NCI-H460 (cell line): ENCODE measurements at places on chromosomes 3 and 15. TPM values are rescaled to one million over a fixed set of nuclear protein-coding genes. Genes with fewer than 3 reads are reported as not detected.

- DNase-seq, result no peak
Measured at GRCh38 chr3:151391720-151392119, 7.2 kb upstream of the P2RY12 start.

- DNase-seq, result no peak
Measured at GRCh38 chr15:69679623-69680228, 227.1 kb downstream of the RPLP1 start.

GRCh38 chr3:128426128-128426921 is 40.4 kb downstream of the DNAJB8 start:
- peak; percentile 17 for DNase-seq

CD80 gene
- total RNA-seq, result not detected in 2 replicates

GRCh38 chr3:63304421-63304820 is 26.3 kb downstream of the SYNPR start:
- no peak for DNase-seq

SLC12A8 gene
- total RNA-seq, result 8.9 and 9.3 TPM in 2 replicates

- DNase-seq, result no peak
Measured at GRCh38 chr3:146072824-146073223, 88.2 kb downstream of the PLOD2 start.

GRCh38 chr3:40504636-40505430 is 1.0 kb upstream of the ZNF620 start:
- DNase-seq, result peak; percentile 57

FAM174B gene
- 1.0 and 1.8 TPM in 2 replicates for total RNA-seq

GRCh38 chr3:169891886-169892285 is 19.5 kb upstream of the SAMD7 start:
- DNase-seq, result no peak

DNA sequence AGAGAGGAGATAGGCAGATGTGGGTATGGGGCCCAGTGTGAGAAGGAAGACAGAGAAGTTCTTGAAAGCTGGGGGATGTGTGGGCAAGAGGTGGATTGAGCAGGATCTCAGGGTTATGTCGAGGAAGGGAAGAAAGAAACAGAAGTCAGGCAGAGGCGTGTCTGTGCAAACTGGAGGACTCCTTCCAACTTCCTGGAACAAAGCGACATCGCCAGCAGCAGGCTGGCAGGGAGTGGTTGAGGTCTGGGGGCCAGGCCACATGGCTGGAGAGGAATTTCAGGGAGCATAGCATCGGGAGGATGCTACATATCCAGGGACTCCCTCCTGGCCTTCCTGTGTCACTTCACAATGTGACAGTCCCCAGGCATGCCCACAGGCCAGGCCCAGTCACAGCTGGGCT is 42.9 kb upstream of the MYZAP start:
- DNase-seq, result no peak

DNA sequence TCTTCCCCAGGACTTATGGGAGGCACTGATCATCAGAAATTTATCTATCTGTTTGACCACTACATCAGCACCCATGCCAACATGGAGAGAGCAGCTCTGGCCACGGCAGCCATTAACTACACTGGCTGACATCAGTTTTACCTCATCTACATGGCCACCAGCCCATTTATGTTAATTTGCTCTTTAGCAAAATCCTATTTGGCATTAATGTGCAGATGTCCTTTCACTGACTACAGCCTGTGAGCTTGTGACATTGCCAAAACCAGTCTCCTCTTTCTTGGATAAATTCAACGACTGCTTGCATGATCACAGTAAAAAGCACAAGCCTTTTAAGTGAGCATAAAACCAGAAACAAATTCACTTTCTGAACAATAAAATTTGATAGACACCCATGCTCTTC is 47.5 kb downstream of the NR1I2 start:
- no peak for DNase-seq

DNA sequence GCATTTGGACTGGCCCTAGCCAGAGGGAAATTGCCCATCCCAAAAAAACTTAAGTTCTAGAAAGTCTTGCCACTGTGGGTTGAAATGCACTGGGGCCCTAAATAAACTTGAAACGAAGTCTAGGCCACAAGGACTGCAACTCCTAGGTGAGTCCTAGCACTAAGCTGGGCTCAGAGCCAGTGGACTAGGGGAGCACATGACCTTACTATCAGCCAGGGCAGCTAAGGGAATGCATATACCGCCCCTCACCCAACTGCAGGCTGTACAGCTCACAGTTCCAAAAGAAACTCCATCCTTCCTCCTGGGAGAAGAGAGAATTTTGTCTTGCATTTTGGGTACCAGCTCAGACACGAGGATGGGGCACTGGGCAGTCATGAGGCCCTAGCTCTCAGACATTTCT is 23.6 kb upstream of the TEX55 start:
- no peak for DNase-seq

GOLGA8T gene
- 0.35 and 0.52 TPM in 2 replicates for total RNA-seq

MST1R gene
- 0.69 and 0.82 TPM in 2 replicates for total RNA-seq

DUOXA2 gene
- total RNA-seq, result not detected in 2 replicates
